ENCODE measurements at places on chromosomes 5 and 9.
A peak's percentile ranks its signal among the peaks of the same experiment; 100 is the strongest.

- DNase-seq = no peak
Observed at GRCh38 chr5:145768863-145769262, 66.3 kb downstream of the PRELID2 start.

GRCh38 chr5:179148703-179149170 lies 88.6 kb downstream of the ZNF354C start:
- DNase-seq = no peak

GRCh38 chr5:82754759-82755158 lies 322.4 kb downstream of the TMEM167A start:
- DNase-seq = no peak

- no peak for DNase-seq
Observed at GRCh38 chr5:33010846-33011245, 299.7 kb downstream of the NPR3 start.

- DNase-seq = no peak
Observed at GRCh38 chr9:83569326-83569725, 31.1 kb upstream of the FRMD3 start.

DNA sequence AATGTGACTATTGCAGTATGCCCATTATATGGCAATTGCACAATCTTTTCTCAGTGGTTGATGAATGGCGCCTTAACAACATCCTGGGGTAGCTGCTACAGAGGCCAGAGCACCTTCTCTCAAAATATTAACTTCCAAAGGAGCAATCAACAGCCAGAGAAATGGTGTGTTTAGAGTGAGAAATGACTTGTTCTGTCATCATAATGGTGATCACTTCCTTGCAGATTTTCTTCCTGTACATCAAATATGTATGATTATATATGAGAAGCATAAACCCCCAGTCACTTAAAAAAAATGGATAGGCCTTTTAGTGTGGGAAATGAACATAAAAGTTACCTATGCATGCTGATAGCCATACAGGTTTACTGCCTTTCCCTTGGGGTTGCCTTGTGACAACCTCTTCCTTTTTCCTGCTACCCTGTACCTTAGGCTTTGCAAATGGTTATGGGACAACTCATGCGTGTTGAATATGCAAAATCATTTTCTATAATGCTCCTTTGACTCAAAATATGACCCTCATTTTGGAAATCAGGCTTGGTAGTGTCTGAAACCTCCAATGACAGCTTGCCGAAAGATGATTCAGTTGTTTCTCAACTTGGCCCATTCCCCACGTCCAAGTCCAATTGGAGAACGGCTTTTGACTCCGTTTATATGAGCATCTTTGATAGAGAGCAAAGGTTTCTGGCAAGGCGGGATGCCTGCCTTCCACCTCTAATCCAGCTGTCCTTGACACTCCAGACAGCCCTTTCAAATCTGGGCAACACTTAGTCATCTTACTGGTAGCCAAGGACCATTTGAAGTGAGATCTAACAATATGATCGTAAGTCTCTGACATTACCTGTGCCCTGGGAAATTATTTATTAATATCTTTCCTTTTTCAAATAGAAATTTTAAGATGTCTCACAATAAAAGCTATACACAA lies 69.3 kb downstream of the SLC1A1 start:
- DNase-seq = no peak

DNA sequence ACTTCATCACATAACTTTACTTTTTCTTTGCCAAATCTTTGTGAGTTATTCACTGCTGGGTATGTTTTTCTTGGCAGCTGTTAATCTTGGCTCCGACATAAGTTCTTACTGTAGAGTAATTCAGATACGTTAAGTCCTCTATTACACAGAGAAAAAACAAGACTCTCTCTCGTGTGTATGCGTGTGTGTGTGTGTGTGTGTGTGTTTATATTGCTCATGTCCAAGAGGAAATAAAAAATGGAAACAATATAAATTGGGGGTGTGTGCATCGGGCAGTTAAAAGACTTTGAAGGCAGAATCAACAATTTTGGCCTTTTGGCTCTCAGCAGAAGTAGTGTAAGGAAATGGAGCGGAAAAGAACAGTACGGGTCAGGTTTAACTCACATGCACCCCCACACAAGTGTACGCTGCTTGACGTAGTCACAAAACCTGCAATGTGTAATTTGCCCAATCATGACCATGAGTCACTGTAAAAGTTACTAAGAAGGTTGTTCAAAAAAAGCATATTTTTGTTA lies 67.2 kb upstream of the IFNE start:
- no peak for DNase-seq

DNA sequence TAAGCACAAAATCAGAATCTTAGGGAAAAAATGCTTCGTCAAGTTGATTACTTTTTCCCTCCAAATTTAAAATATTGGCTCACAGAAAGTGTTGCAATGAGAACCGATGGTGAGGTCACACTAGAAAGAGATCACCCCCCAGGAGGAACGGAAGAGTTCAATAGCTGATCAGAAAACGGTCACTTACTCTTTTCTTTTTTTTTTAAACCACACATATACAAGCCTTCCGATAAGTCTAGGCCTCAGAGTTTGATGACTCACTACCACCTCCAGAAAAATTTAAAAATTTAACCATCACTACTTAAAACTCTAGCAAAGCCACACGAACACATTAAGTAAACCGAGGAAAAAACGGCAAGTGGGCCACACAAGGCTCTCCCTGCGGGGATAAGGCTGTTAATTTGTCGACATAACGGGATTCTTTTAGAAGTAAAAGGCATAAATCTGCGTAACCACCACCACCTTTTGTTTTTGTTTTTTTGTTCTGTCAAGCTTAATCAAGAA lies 1.2 kb downstream of the SURF4 start:
- DNase-seq = no peak

GRCh38 chr5:107324071-107324470 lies 346.7 kb downstream of the EFNA5 start:
- DNase-seq = no peak

DNA sequence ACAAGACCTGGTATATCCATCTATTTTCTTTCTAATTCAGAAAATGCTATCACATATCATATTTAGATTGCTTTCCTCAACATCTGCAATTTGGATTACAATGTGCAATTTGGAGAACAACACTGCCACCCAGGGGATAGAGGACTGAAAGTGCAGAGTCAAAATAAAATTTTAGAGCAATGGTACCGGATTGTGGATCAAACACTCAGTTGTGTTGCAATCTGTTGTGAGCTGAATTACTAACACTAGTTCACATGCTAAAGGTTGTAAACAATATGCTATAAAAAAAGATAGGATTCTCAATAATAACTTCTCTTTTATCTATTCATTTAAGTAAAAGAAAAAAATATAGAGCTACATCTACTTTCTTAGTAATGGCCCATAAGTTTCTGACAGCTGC lies 11.9 kb upstream of the SRFBP1 start:
- peak; percentile 49 for DNase-seq

DNA sequence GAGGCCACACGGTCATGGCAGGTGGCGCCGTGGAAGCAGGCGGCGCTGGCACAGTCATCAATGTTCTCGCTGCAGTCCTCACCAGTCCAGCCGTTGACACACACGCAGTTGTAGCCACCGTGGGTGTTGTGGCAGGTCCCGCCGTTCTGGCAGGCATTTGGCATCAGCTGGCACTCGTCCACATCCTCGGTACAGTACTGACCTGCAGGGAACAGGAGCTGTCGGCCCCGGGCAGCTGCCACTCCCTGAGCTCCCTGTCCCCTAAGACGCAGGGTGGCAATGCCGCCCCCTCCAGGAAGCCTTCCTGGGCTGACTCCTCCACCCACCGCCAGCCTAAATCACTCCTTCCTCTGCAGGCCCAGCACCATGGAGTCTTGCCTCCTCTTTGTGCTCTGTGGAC lies 27.2 kb downstream of the NOTCH1 start:
- DNase-seq = no peak

- DNase-seq = no peak
Observed at GRCh38 chr5:115816226-115817081, at the start of gene CDO1. Gene CDO1 (minus strand): TSS chr5:115816659. CDS start chr5:115816397, 262 bp downstream.

GRCh38 chr9:130949188-130950038 lies 10.4 kb upstream of the FIBCD1 start:
- DNase-seq = no peak

DNA sequence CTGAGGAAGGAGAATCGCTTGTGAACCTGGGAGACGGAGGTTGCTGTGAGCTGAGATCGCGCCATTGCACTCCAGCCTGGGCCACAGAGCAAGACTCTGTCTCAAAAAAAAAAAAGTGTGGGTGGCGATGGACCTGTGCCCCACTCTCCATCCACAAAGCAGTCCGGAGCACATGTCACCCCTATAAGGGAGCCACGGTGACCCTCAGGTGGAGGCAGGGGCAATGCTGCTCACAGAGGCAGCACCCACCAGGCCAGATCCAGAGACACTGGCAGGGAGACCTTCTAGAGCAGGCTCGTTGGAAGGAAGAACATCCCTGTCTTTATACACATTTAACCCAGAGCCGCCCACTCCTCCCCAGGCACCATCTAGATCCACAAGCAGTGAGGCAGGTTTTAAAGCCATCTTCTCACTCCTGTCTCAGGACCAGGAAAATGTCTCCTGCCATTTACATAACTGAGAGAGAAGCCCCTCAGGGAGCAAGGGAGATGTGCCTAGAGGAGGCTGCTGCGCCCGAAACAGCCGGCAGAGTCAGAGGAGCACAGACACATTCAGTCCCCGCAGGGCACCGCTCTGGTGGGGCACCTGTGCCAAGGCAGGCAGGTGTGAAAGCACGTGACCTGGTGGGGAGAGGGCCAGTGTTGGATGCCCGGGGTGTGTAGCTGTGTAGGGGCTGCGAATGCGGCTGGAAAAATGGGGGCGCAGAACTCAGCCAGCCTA lies 31.6 kb upstream of the ADAMTS2 start:
- no peak for DNase-seq

DNA sequence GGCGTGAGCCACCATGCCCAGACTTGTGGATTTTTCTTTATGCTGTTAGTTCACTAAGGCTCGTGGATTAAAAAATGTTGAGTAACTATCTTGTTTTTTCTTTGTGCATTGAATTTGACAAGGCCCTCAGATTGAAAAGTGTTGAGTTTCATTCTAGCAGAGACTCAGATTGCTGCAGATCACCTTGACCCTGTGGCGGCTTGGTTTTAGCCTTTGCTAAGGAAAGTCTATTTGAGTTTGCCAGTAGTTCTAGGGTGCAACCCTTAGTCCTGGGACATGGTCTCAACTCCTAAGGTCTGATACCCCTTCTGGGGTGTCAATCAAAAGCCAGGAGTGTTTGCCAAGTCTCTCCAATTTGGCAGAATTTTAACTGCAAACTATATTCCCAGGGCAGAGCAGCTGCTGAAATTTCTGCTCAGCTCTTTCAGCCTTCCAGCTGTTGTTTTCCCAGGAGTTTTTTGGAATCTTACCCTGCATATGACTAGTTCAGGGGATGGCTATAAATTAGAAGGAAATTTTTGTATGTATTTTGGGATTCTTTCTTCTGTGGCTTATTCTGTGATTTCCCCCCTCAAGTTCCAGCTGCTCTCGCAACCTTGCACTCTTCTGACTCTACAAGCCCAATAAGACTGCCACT lies 84.3 kb upstream of the HAND1 start:
- DNase-seq = no peak

- DNase-seq = no peak
Observed at GRCh38 chr9:112548836-112549595, 62.4 kb downstream of the KIAA1958 start.

GRCh38 chr5:40841068-40841805 lies at the start of gene CARD6:
Gene CARD6 (plus strand): TSS chr5:40841367. CDS start chr5:40841383, 16 bp downstream.
- no peak for DNase-seq
